ENCODE measurements at places on chromosomes 11 and 22. TPM values are rescaled to one million over a fixed set of nuclear protein-coding genes. Genes with fewer than 3 reads are reported as not detected.

The TMEM41B gene
- 42.9 TPM for total RNA-seq

The MS4A6A gene
- 1.6 TPM for total RNA-seq

The CEND1 gene
- 11.3 TPM for total RNA-seq

The BATF2 gene
- not detected for total RNA-seq

The OR52N4 gene
- 0.63 TPM for total RNA-seq

The SGSM1 gene
- total RNA-seq, result 18.2 TPM

The FAM89B gene
- 39.4 TPM for total RNA-seq

The ADAMTS15 gene
- 1.6 TPM for total RNA-seq

The CYP2D6 gene
- total RNA-seq, result 7.2 TPM

The FOSL1 gene
- not detected for total RNA-seq

The SLC1A2 gene
- 271 TPM for total RNA-seq

The SPDYC gene
- not detected for total RNA-seq

The OLFML1 gene
- 0.94 TPM for total RNA-seq

The FLRT1 gene
- total RNA-seq, result 11.9 TPM

The KCNJ1 gene
- not detected for total RNA-seq
